Lower leg skin (tissue), 4 donors: ENCODE measurements at places on chromosomes 6 and 20. TPM values are rescaled to one million over a fixed set of nuclear protein-coding genes. Genes with fewer than 3 reads are reported as not detected.

Gene TMEM170B
- total RNA-seq = 0.34 TPM

Gene RBM24
- 1.8 TPM for total RNA-seq

Gene NOTCH4
- total RNA-seq = 6.7 TPM

Gene THEMIS
- total RNA-seq = 0.08 TPM

Gene GDAP1L1
- total RNA-seq = not detected

Gene SCRT2
- total RNA-seq = not detected

Gene SMIM8
- 5.1 TPM for total RNA-seq
